ENCODE measurements at places on chromosomes 13 and 19.

DNA sequence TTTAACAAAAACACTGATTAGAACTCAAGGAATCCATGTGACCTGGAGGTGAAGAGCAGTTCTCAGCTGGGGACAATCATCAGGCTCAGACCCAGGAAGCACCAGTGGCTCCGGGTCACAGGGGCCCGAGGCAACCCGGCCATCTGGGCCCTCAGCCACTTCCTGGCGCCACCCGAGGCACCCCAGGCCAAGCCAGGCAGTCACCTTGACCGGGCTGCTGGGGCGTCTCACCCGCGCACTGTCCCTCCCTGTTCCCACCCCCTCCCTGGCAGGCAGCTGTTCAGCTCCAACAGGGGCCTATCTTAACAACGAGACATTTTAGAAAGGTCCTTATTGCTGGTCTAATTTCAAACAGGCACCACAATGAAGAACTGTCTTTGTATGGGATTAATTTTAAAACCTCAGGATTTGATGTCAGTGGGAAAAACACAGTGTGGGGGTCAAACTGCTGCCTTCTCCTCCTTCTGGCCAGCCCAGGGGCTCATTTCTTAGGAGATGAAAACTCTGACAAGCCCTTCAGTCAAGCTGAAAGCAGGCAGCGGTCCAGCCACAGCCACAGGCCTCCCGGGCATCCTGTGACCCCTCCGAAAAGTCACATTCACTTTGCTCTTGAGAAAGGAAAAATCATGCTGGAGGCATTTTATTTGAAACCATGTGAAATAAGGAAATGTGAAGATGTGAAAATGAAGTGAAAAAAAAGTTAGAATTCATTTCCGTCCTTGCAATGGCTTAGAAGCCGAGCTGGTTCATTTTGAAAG lies 83.3 kb downstream of the KCTD15 start:
- DNase-seq, result no peak

- no peak for DNase-seq
These were observed 7.2 kb downstream of the IQCN start for GRCh38 chr19:18266771-18267686.

GRCh38 chr19:49117677-49118564 lies 1.0 kb downstream of the C19orf73 start:
- DNase-seq, result no peak

DNA sequence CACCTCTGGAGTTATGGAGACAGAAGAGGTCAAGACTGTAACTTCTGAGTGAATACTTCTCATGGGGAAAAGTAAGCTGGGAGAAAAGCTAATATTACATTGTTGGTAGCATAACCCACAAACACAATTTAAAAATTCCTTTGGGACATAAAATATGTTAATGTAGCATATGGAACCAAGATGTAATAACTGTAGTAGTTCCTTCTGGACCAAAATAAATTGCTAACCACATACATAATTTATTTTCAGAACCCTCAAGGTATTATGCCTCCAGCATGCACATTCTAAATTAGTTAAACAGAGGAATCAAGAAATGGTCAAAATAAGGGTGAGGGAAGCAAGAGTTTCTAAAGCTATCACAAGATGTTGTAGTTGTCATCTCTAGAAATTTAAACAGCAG lies 4.8 kb upstream of the RNF17 start:
- DNase-seq, result no peak

DNA sequence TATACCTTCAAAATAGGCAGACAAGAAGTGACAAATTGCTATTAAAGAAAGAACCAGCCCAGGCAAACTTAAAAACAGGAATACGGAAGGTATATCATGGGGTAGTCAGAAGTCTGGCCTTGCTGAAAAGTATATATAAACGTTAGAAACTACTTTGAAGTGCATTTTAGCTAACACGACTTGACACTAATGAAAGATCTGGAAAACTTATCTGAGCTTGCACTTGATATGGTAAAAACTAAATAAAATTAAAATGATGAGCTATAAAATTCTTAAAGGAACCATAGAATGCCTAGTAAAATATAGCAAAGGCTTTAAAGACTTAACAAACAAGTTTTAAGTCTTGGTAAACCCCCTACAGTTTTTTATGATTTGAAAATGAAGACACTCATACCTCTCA lies 795.3 kb upstream of the PCDH20 start:
- DNase-seq, result no peak

- no peak for DNase-seq
These were observed 840.2 kb downstream of the UQCRFS1 start for GRCh38 chr19:28372576-28373247.

DNA sequence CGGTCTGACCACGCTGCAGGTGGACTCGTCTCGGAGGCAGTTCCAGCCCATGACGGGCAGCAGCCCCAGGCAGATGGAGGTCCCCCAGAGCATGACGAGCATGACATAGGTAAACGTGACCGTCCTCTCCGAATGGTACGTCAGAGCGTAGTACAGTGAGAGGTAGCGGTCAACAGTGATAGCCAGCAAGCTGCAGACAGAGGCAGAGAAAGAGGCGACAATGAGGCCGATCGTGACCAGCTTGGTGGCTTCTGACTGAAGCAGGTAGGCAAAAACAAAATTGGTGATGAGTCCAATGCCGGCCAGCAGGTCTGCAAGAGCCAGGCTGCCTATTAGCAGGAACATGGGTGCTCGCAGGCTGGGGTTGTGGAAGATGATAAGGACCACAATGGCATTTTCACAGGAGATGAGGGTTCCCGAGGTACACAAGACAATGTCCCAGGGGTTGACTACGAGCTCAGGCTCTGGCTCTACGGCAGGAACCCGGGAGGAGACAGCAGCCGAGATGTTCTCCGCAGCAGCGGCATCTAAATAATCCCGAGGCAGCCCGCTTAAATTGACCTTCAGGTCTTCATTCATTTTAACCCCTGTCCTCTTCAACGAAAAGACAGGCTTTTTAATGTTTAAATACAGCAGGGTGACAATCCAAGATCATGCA lies 1.2 kb downstream of the GPR12 start:
- no peak for DNase-seq

- no peak for DNase-seq
These were observed 459.1 kb upstream of the GPC6 start for GRCh38 chr13:92767468-92767867.
